ENCODE measurements at places on chromosomes 12 and 14.

- DNase-seq, result no peak
Measured at GRCh38 chr12:108612788-108613282, 15.0 kb upstream of the TMEM119 start.

- no peak for DNase-seq
Measured at GRCh38 chr14:103943673-103944072, 1.3 kb upstream of the RD3L start.

- no peak for DNase-seq
Measured at GRCh38 chr14:51262868-51263267, 22.8 kb downstream of the TMX1 start.

- DNase-seq, result no peak
Measured at GRCh38 chr12:2690348-2691005, 104.3 kb upstream of the FKBP4 start.

GRCh38 chr12:15364221-15365160 lies 42.2 kb downstream of the PTPRO start:
- DNase-seq, result no peak

GRCh38 chr12:6914947-6915788 lies 788 bp downstream of the ENO2 start:
- DNase-seq, result no peak

- no peak for DNase-seq
Measured at GRCh38 chr14:21033133-21033698, 1.4 kb downstream of the RNASE13 start.

DNA sequence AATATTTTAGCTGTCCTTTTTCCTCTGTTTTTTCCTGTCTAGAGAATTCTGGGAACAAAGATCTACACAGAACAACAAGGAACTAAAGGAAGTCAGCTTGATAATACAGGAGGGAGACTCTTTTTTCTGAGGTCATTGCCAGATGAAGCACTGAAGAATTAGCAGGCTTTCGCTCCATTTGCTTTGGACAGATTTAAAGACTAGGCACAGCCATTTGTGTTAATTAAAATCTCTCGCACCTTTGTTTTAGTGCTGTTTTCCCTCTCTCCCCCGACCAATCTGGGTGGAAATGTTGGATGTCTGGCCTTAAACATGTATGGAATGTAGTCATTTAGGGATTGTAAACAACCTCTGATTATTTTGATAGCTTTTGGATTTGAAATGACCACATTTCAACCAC lies 9.6 kb upstream of the GPHN start:
- DNase-seq, result no peak

- DNase-seq, result no peak
Measured at GRCh38 chr12:112967306-112967705, 11.0 kb upstream of the OAS2 start.

GRCh38 chr14:95123891-95124579 lies 33.3 kb downstream of the DICER1 start:
- no peak for DNase-seq

DNA sequence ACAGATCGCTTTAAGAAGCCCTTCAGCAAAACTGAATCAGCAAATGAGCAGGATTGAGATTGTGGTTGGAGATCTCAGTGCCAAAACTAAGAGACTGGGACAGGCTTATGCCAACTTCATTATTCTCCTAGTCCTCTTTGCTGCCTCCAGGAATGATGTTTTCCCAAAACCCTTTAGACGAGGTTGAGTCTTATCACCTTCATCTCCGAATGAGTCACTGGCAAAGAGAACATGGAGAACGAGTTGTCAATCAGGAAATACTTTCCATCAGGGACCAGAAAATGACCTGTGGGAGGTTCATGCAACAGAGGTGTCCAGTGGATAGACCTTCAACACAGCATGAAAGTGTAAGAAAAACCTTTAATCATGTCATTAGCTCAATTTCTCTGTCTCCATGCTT lies 461.5 kb downstream of the RMST start:
- no peak for DNase-seq

- DNase-seq, result no peak
Measured at GRCh38 chr14:56340932-56341331, 222.7 kb downstream of the PELI2 start.

DNA sequence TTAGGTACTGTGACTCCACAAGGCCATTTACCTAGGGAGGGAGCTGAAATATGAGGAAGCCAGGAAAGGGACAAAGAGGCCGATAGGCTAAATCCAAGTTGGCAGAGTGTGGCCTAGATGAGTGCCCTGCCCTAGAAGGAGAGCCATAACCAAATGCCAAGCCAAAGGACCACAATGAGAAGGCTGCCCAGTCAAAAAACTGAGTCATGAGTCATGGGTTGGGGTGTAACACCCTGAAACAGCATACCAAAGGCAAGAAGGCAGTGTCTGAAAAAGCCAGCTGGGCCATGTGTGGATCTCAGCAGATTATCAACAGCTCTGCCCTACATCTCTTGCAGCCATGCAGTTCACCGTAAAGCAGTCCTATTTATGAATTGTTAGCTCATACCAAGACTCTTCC lies 171.7 kb downstream of the PHLDA1 start:
- no peak for DNase-seq

GRCh38 chr12:104935886-104936285 lies 22.2 kb downstream of the SLC41A2 start:
- no peak for DNase-seq

DNA sequence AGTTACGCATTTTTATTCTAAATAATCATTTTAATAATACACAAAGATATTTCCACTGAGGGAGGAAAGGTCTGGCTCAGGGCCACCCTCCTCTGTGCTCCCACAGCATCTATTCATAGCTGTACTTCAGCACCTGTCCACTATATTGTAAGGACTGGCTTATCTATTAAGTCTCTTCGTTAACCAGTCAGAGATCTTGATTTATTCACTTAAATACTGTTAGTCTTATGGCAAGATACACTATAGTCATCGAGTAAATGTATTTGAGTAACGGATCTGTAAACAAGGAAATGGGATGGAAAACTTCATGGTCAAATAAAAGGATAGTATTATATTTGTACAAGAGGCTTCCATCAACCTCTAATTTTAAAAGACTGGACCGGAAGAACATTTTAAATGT lies 54.6 kb downstream of the SPTLC2 start:
- DNase-seq, result no peak

DNA sequence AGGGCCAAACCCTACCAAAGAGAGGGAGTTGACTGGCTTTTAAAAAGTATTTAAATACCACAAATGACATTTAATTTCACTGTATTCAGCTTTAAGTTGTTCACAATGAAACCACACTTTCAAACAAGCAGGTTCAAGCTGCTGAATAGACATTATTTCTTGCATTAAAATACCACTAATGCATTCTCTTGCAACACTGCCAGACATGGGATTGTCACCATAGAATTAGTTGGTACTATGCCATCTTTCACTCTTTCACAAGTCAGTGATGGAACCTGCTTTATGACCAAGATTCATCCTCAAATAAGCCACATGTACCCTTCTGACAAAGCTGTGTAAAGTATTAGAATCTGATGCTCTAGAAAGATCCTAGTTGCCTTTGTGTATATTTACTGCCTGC lies 239.4 kb downstream of the PAWR start:
- DNase-seq, result no peak

- no peak for DNase-seq
Measured at GRCh38 chr14:93085911-93086310, 29.8 kb downstream of the ITPK1 start.

DNA sequence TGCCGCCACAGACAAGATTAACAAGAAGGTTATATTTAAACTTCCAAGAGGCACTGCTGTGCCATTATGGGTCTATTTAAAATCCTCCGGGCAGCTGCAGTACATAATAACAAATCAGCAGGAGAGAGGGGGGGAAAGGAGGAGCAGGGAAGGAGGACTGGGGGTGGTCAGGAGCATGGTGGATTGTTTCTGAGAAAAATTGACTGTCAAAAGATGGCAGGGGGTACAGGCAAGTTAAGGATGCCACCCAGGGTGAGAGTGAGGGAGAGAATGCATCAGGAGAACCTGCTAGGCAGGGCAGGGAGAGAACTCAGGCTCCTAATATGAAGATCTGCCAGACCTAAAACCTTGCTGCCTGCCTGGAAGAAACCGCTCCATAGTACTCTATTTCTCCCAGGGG lies 181.8 kb downstream of the GRIN2B start:
- no peak for DNase-seq

- no peak for DNase-seq
Measured at GRCh38 chr14:67192366-67192765, 3.1 kb downstream of the GARIN2 start.

- DNase-seq, result no peak
Measured at GRCh38 chr12:59080101-59080500, 159.8 kb upstream of the LRIG3 start.

DNA sequence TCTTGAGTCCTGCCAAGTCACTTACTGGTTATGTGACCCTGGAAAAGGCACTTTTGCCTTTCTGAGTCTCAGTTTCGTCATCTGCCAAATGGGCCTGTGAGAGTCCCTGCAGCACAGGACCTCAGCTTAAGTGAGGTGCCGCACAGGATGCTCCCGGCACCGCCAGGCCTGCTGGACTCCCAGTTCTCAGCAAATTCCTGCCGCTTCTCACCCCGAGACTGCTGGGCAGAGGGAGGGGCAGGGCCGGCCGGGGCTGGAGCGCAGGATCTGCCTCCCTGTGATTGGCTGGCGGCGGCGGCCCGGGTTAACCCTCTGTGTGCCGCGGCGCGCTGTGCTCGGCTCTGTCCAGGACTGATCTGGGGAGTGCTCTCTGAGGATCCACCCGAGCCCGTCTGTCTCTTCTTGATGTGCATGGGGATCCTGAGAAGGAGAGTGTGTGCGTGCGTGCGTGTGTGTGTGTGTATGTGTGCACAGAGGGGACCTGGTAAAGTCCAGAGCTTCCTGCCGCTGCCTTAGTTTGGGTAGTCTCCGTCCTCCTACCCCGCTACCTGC lies 8.6 kb downstream of the SETD1B start:
- DNase-seq, result no peak

GRCh38 chr12:73892201-73892600 lies 645.4 kb upstream of the ATXN7L3B start:
- no peak for DNase-seq

Data from activated naive CD4-positive, alpha-beta T cell treated with anti-CD3 and anti-CD28 coated beads, Interleukin-2, amount 50 U/mL, for 72 hours (primary cell).